ENCODE measurements at places on chromosomes 6 and 20.

DNA sequence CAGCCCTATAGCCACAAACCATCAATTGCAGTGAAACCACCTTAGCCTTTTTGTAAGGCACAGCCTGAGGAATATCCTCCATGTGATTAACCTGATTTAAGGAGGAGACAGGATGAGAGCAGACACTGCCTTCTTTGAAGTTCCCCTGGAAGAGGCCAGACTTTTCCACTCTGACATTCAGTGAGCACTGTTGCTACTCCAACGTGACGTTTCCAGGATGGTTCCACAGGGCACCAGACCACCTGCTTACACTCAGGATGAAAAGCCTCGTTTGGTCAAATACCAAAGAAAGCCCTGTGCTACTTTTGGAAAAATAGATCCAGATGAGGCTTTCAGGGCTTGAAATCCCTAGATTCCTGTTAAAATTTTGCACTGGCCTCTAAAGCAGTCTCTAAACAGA is 1102.1 kb upstream of the FLRT3 start:
- peaks cover 9% of the 10 kb centered on the region for H3K4me1 ChIP-seq
- H3K4me3 ChIP-seq = no peak overlapping the region
- H3K27me3 ChIP-seq = no peaks in the 10 kb centered on the region

- H3K4me3 ChIP-seq = no peak overlapping the region
- no peak overlapping the region for H3K27ac ChIP-seq
- DNase-seq = no peak
- H3K27me3 ChIP-seq = peaks cover 8% of the 10 kb centered on the region
Measured at GRCh38 chr6:151075930-151076555, 163.7 kb upstream of the AKAP12 start.

DNA sequence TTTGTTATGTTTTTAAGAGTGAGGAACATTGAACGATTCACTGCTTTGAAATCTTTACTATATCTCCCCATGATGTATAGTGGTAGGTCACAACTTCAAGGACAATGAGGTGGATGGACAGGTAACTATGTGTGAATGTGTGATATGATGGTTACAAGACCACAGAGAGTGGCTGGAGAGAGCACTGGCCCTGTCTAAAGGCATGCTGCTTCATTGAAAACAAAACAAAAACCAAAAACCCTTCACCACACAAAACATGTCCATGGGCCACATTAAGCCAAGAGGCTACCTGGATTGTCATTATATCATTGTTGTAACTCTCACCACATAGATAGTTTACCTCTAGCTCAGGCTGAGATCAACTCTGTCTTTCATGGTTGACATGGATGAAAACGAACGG is 180.6 kb upstream of the TENT5A start:
- no peaks in the 10 kb centered on the region for H3K36me3 ChIP-seq
- H3K27me3 ChIP-seq = peaks cover 3% of the 10 kb centered on the region
- DNase-seq = no peak
- H3K4me1 ChIP-seq = no peaks in the 10 kb centered on the region
- H3K27ac ChIP-seq = no peak overlapping the region
- H3K4me3 ChIP-seq = no peak overlapping the region

DNA sequence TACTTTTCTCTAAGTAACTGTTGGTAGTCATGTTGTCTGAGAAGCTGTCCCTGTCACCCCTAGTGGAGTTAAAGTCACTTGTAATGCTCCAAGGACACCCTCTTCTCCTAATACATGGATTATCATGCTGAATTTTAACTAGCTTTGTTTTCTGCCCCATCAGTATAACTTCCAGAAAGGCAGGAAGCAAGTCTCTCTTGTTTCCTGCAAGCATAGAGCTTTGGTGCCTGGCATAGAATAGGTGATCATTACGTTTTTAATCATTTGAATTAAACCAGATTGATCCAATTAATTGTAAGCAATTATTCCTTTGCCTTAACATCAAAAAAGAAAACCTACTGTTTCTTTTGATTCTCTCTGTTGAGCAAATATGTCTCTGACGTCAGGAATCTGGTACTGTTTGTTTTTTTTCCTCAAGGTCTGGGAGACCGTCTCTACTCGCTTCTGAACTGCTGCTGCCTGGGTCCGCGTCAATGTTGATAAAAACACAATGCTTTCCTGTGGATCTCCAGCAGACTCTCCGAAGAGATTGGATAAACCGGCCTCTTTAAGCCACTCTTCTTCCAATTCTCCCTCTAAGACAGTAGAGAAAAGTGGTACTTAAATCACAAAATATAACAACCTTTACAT is 71.8 kb downstream of the ARHGAP18 start:
- H3K4me1 ChIP-seq = peaks cover 37% of the 10 kb centered on the region
- no peaks in the 10 kb centered on the region for H3K36me3 ChIP-seq
- H3K4me3 ChIP-seq = no peak overlapping the region
- peak overlapping the region; percentile 68 for H3K27ac ChIP-seq
- H3K27me3 ChIP-seq = peaks cover 4% of the 10 kb centered on the region
- no peak for DNase-seq

DNA sequence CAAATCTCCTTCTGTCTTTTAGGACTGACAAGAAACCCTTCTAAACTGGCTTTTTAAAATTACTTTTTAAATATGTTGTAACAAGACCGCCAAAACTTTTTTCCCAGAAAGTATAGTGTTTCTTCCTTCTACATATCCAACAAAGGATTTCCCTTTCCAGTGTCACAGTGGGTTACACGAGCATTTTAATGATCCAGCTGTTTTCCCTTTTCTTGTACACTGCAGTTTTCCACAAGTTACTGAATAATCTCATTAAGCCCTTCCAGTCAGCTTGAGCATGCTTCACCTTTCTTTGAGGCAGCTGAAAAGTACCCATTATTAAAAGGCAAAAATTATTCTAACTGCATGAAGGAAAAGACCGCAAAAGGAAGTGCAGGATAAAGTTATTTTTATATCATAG is 48.6 kb downstream of the CD24 start:
- DNase-seq = no peak
- H3K27ac ChIP-seq = no peak overlapping the region
- H3K4me3 ChIP-seq = no peak overlapping the region

DNA sequence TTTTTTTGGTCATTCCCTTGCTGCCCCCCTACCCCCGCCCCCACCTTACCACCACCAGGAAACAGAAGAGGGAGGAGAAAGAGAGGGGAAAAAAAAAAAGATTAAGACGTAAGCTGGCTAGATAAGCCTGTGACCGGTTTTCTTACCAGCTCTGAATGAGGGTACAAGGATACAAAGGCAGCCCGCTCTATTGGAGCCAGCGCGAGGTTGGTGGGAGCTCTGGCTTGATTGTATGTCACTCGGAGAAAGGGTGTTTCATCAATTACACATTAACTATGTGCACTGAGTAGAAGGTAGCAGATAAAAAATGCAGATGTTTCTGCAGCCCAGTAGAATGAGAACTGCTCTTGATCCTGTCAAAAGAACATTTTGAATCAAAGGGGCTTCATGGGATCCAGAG is 28.6 kb upstream of the OLIG3 start:
- H3K36me3 ChIP-seq = no peaks in the 10 kb centered on the region
- no peak overlapping the region for H3K27ac ChIP-seq
- H3K27me3 ChIP-seq = peaks cover 20% of the 10 kb centered on the region
- peaks cover 27% of the 10 kb centered on the region for H3K4me1 ChIP-seq

- no peak overlapping the region for H3K27ac ChIP-seq
- peaks cover 22% of the 10 kb centered on the region for H3K4me1 ChIP-seq
- peak; percentile 92 for DNase-seq
- H3K27me3 ChIP-seq = peaks cover 33% of the 10 kb centered on the region
Measured at GRCh38 chr6:34132486-34133185, 13.3 kb downstream of the GRM4 start.

- no peaks in the 10 kb centered on the region for H3K27me3 ChIP-seq
- H3K27ac ChIP-seq = no peak overlapping the region
- H3K4me3 ChIP-seq = no peak overlapping the region
- peaks cover 47% of the 10 kb centered on the region for H3K4me1 ChIP-seq
- DNase-seq = no peak
Measured at GRCh38 chr20:31833931-31834521, 11.4 kb downstream of the FOXS1 start.

GRCh38 chr6:36515844-36516243 is 31.4 kb downstream of the STK38 start:
- H3K4me3 ChIP-seq = no peak overlapping the region
- no peak for DNase-seq
- no peak overlapping the region for H3K27ac ChIP-seq

DNA sequence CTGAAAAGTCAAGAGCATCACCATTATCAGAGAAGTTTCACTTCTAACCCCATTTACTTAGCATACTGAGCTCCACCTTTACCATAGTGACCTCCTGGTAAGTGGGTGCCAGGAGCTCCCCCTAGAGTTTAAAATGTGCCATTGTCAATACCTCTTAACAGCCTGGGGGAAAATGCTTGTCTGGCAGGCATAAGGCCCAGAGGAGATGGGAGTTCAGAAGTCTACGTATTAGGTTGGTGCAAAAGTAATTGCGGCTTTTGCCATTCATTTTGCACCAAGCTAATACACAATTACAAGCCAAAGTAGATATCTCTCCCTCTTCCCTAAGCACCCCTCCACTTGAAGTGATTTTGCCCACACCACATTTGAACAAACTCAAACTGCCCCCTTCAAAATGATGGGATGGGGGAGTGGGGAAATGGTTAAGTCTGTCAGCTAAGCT is 919.0 kb downstream of the KIF16B start:
- H3K27ac ChIP-seq = peak overlapping the region; percentile 31
- peak; percentile 25 for DNase-seq
- H3K4me1 ChIP-seq = peaks cover 43% of the 10 kb centered on the region
- no peak overlapping the region for H3K4me3 ChIP-seq
- no peaks in the 10 kb centered on the region for H3K36me3 ChIP-seq
- H3K27me3 ChIP-seq = no peaks in the 10 kb centered on the region

- no peaks in the 10 kb centered on the region for H3K36me3 ChIP-seq
- peak overlapping the region; percentile 91 for H3K27ac ChIP-seq
- H3K4me1 ChIP-seq = peaks cover 68% of the 10 kb centered on the region
- no peaks in the 10 kb centered on the region for H3K27me3 ChIP-seq
Measured at GRCh38 chr6:125746731-125747588, 2.5 kb upstream of the HEY2 start.

DNA sequence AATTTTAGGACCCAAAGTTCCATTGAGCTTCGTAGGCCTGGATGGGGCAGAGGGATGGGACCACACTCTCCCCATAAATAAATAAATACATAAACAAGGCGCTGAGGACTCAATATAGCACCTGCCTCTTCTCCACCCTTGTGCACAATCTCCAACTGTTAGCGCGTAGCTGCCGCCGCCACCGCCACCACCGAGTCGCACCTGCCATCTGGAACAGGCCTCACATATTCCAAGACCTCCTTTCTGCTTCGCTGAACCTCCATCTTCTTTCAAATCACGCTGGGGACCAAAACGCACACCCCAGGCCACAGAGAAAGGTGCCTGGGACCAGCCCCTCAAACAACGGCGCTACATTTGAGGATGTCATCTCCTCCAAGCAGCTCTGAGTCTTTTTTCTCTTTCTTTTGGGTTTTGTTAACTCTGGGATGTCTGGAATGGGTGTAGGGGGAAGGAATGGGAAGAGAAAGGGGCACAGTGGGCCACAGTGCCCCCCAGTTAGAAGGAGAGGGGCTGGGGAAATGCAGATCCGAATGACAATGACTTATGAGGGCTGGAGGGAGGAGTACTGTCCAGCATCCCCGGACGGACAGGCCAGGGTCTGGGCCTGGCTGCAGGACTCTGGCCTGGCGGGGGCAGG is 49.7 kb downstream of the NOL4L start:
- H3K27me3 ChIP-seq = peaks cover 9% of the 10 kb centered on the region
- no peaks in the 10 kb centered on the region for H3K36me3 ChIP-seq
- no peak overlapping the region for H3K27ac ChIP-seq
- peak overlapping the region; percentile 51 for H3K4me3 ChIP-seq

- H3K27me3 ChIP-seq = no peaks in the 10 kb centered on the region
- no peak overlapping the region for H3K4me3 ChIP-seq
- H3K27ac ChIP-seq = peak overlapping the region; percentile 81
- H3K36me3 ChIP-seq = peaks cover 49% of the 10 kb centered on the region
- no peak for DNase-seq
Measured at GRCh38 chr20:9225879-9226278, 157.0 kb downstream of the PLCB4 start.

- no peak overlapping the region for H3K27ac ChIP-seq
- no peak overlapping the region for H3K4me3 ChIP-seq
- DNase-seq = no peak
Measured at GRCh38 chr20:33267701-33268100, 15.3 kb upstream of the BPIFB1 start.

GRCh38 chr6:15674690-15675386 is 12.0 kb upstream of the DTNBP1 start:
- peak; percentile 31 for DNase-seq
- H3K27ac ChIP-seq = peak overlapping the region; percentile 64
- H3K36me3 ChIP-seq = no peaks in the 10 kb centered on the region
- peaks cover 61% of the 10 kb centered on the region for H3K4me1 ChIP-seq

- no peak overlapping the region for H3K27ac ChIP-seq
- peaks cover 24% of the 10 kb centered on the region for H3K27me3 ChIP-seq
- H3K4me1 ChIP-seq = peaks cover 6% of the 10 kb centered on the region
Measured at GRCh38 chr20:42986143-42986773, 203.4 kb downstream of the PTPRT start.

- no peak overlapping the region for H3K27ac ChIP-seq
- no peak overlapping the region for H3K4me3 ChIP-seq
- peaks cover 10% of the 10 kb centered on the region for H3K4me1 ChIP-seq
- H3K27me3 ChIP-seq = no peaks in the 10 kb centered on the region
- peaks cover 4% of the 10 kb centered on the region for H3K36me3 ChIP-seq
- DNase-seq = no peak
Measured at GRCh38 chr6:89449193-89449592, 16.2 kb downstream of the ANKRD6 start.

DNA sequence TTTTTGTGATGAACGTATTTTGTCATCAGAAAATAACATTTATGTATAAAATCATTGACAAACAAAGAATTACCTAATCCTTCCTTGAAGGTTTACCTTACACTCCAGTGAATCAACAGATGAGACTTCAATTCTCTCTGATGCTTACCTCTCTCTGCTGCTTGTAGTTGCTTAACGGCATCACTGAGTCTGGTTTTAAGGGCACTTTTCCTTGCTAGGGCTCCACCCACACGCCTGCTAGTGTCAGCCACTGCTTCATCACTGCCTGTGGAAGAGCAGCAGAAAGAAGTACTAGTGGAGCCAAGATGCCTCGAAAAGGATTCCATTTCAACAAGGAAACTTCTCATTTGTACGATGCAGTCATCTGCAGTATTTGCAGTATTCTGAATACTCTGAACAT is 63.0 kb downstream of the FAM229B start:
- peaks cover 22% of the 10 kb centered on the region for H3K4me1 ChIP-seq
- no peak for DNase-seq
- H3K27me3 ChIP-seq = peaks cover 5% of the 10 kb centered on the region
- no peak overlapping the region for H3K27ac ChIP-seq
- H3K36me3 ChIP-seq = peaks cover 4% of the 10 kb centered on the region
- H3K4me3 ChIP-seq = no peak overlapping the region

GRCh38 chr6:36536873-36537547 is 10.3 kb downstream of the STK38 start:
- no peaks in the 10 kb centered on the region for H3K4me1 ChIP-seq
- H3K27me3 ChIP-seq = no peaks in the 10 kb centered on the region
- peaks cover 96% of the 10 kb centered on the region for H3K36me3 ChIP-seq
- DNase-seq = no peak
- no peak overlapping the region for H3K4me3 ChIP-seq
- H3K27ac ChIP-seq = no peak overlapping the region

- peaks cover 28% of the 10 kb centered on the region for H3K4me1 ChIP-seq
- H3K4me3 ChIP-seq = no peak overlapping the region
- DNase-seq = no peak
- H3K27me3 ChIP-seq = peaks cover 10% of the 10 kb centered on the region
- no peaks in the 10 kb centered on the region for H3K36me3 ChIP-seq
Measured at GRCh38 chr6:3618642-3619041, 132.9 kb downstream of the PXDC1 start.

Measured in nephron progenitor cell (in vitro differentiated cells).